Activated CD4-positive, alpha-beta T cell treated with anti-CD3 and anti-CD28 coated beads, Interleukin-2, amount 50 U/mL, for 16 hours (primary cell): ENCODE measurements at places on chromosomes 5 and 9.

GRCh38 chr5:125699860-125700259, 723.3 kb upstream of the GRAMD2B start:
- no peak for DNase-seq

DNA sequence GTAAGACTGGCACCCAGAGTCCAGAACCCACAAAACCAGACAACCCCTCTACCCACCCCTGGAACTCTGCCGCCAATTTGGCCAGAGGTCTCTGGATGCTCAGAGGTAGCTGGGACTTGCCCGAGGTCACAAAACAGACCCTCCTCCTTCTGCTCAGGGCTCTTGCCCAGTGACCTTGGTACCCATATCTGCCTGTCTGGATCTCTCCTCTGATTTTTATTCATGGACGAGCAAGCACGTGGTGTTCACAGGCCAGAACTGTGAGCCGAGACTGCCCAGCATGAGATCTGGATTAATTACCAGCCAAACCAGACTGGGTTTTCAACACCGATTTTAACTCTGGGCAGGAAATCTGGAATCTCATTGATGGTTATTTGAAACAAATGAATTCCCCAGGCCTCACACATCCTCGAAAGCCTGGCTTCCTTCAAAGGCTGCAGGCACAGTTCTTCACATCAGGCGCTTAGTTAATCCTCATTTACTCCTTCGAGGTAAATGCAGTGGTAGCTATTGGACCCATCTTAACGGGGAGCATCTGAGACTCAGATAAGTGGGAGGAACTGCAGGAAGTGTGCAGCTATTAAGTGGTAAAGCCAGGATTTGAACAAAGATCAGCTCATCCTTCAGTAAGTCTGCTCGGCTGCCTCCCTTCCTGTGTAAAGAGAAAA, 21.4 kb downstream of the COL27A1 start:
- DNase-seq, result no peak

- DNase-seq, result no peak
Measured at GRCh38 chr5:57402761-57403160, 79.8 kb downstream of the ACTBL2 start.

DNA sequence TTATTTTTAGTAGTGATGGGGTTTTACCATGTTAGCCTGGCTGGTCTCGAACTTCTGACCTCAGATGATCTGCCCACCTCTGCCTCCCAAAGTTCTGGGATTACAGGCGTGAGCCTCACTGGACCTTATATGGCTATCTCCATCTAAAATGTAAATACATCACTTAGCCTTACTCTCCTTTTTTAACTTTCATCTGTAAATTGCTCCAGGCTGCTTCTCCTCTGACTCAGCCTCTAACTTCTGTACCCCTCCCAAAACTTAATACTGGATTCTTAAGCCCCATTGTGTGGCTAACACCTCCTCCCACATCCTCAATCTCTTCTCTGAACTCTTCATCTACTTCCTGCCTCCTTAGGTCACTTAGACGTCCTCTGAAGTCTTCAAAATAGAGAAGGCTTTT, 4.0 kb downstream of the SNX30 start:
- DNase-seq, result peak; percentile 86

GRCh38 chr9:93891050-93891449, 64.1 kb downstream of the BARX1 start:
- no peak for DNase-seq

GRCh38 chr9:94699715-94700373, 26.7 kb upstream of the AOPEP start:
- no peak for DNase-seq

DNA sequence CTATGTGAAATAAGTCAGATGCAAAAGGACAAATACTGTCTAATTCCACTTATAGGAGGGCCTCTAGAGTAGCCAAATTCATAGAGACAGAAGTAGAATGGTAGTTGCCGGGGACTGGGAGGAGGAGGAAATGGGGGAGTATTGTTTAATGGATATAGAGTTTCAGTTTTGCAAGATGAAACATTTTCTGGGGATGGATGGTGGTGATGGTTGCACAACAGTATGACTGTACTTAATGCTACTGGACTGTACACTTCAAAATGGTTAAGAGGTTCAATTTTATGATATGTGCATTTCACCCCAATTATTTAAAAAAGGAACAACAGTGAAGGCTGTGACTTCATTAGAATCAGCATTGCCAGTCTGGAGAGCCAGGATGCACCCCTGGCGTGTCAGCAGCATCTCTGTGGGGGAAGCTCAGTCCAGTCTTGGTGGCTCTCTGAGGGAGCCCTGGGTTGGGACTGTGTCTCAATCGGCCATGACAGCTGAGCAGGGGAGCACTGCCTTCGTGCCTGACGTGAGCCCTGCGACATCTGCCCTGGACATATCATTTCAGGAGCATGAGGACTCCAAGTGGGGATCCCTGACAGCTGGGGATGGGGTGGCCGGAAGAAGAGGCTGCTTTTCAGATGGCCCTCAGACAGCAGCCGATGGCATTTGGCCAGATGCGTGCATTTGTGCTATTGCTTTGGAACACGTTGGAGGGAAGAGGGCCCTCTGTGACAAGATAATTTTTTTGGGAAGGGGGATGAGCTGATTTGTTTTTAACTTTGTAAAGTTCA, 130.8 kb upstream of the STC2 start:
- no peak for DNase-seq

GRCh38 chr5:33713136-33713765, 178.5 kb downstream of the ADAMTS12 start:
- no peak for DNase-seq

DNA sequence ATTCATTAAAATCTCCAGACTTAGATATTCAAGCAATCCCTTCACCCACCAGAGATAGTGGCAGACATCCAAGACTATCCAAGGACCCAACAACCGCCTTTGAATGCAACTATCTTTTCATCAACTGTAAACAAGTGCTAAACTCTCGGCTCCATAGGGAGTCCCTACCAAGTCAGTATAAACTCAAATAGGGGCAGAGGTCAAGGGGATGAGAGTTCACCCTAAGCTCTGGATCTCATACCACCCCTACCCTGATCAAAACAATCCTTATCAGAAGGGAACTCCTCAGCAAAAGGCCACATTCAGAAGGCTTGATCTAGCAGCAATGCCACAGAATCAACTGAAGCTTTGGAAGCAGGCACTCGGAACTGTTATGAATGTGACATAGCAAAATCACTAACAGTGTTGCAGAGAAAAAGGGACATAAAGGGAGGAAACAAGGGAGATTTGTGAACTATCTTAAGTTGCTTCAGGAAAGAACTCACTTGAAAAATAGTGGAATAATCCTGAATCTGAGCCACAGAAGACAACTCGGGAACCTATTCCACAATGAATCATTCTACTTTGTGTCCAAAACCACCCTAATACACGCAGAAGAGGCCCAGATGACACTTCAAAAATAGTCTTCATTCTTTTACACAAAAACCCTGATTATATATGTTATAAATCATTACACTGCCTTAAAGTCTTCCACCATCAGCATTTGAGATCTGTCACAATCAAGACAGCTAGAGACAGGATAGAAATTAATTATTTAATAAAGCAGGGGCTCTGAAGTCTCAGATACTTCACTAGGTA, 49.8 kb downstream of the NR6A1 start:
- no peak for DNase-seq

DNA sequence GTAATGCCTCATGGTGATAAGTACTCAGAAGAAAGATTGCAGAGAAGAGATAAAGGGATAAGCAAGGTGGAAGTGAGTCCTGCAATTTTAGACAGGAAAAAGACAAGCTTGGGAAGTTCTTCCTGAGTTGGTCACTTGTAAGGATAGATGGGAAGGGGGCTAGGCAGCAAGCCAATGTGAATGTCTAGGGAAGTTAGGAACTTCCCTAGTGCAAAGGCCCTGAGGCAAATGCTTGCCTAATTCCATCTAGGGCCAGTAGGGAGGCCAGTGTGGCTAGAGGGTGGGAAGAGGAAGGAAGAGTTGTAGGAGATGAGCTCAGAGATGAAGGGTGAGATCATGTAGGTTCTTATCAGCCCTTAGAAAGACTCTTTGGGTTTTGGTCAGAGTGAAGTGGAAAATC, 206.6 kb downstream of the MAT2B start:
- DNase-seq, result no peak

- no peak for DNase-seq
Measured at GRCh38 chr9:16221822-16222547, 648.5 kb downstream of the BNC2 start.

GRCh38 chr5:80125022-80125961, 90.1 kb downstream of the THBS4 start:
- DNase-seq, result peak; percentile 45

DNA sequence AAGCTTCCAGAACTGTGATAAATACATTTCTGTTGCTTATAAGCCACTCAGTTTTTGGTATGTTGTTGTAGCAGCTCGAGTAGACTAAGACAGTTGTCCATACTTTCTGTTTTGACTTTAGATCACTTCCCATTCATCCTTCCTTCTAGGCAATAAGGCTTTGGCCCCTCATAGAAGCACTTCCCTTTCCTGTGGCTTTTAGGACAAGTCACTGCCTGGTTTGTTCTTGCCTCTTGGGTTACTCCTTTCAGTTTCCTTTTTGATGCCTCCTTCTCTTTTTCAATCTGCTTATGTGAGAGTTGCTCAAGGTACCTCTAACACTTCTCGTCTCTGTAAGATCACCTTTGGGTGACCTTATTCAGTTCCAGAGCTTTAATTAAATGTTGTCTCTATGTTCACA, 72.4 kb upstream of the NTRK2 start:
- DNase-seq, result peak; percentile 15

DNA sequence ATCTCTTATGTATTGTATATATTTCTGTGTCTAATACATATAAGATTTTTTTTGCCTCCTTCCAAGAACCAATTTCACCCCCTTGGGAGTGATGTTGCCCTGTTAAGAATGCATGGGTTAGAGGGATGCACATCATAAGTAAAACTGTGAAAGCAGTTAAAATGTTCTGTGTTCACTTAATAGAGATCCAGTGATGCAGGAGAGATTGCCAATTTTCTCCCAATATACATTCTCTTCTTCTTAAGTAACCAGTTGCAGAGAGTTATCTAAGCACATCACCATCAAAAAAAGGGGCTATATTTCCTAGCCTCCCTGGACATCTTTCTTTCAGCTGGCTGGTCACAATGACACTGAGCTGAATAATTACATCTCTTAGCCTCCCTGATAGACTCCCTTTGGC, 307.0 kb downstream of the OSTF1 start:
- no peak for DNase-seq

DNA sequence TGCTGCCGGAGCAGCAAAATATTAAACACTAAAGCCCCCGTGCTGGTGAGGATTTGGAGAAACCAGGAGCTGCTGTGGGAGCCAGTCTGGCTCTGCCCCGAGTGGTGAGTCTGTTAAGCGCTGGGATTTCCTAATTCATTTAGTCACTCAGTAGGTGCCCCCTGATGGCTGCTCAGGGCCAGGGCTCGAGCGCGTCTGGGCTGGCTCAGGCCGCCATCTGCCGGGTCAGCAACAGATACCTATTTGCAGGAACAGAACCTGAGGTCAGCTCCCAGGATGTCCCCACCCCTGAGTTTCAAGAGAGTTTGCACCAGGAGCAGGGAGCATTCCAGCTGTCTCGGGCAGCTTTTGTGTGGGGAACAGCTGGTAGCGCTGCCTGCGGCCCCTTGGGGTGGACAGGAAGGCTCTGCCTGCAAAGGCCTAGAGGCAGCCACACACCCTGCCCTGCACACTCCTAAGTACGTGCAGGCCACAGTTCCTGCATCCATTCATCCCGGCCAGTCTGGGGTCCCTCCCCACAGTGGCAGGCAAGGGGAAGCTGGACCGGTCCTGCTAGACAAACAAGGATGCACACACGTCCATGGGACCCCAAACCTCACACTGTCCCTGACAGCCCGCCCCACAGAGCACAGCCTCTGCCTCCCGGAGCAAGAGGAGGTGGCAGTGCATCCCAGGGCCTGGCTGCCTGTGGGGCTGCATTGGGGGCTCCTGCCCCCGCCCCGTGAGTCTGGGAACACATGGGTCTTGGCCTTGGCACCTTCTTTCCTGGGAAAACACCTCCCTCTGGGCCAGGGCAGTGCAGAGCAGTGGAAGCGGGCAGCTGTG, 83.7 kb downstream of the ADAMTS2 start:
- DNase-seq, result no peak

- DNase-seq, result no peak
Measured at GRCh38 chr5:82327941-82328340, 49.8 kb upstream of the RPS23 start.

GRCh38 chr5:9444346-9444745, 101.5 kb downstream of the SEMA5A start:
- no peak for DNase-seq

- DNase-seq, result peak; percentile 68
Measured at GRCh38 chr9:132411091-132411508, 1.1 kb downstream of the CFAP77 start.

DNA sequence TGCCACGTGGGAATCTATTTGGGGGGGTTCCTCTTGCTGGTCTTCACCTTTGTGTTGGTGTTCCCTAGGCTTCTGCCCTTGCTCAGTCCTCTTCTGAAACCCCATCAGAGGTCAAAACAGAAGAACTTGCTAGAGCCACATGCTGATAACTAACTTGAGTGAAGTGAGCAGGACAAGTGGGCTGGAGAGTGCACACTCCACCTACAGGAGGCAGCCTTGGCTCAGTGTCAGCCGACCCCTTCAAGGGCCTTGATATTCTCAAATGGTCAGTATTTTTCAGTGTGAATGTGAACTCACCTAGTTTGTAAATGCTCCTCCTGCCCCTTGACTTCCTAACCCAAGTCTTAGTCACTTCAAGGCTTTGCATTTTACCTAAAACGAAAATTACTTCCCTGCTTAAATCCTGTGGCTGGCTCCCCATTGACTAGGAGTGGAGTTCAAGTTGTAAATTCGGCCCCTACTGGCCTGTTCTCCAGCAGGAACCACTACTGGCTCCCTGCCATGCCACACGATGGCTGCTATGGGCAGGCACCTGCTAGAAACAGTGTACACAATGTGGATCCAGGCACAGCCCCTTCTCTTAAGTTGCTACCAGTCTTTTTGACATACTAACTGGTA, 3.6 kb upstream of the SLC1A3 start:
- no peak for DNase-seq

- DNase-seq, result peak; percentile 89
Measured at GRCh38 chr5:65190328-65191053, 291.2 kb downstream of the ADAMTS6 start.

DNA sequence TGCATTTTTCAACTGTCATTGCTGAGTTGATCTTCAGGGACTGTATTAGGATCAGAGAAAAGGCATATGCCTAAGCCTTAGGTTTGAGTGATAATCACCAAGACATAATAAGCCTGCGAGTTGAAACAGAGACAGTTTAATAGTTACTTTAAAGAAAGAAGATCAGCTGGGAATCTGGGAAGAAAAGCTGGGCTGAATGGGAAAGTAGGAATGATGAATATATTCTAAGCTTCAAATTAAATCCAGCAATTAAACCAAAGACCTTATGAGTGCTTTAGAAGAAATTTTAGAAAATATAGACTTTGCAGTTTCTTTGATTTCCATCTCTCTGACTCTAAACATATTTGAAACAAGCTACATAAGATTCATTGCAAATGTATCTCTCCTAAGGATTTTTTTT, 222.3 kb downstream of the ENC1 start:
- no peak for DNase-seq

GRCh38 chr9:99176527-99177013, 45.2 kb downstream of the ALG2 start:
- DNase-seq, result no peak

- no peak for DNase-seq
Measured at GRCh38 chr5:116428413-116428812, 146.2 kb downstream of the SEMA6A start.
